ENCODE measurements at places on chromosomes 4 and X. TPM values are rescaled to one million over a fixed set of nuclear protein-coding genes. Genes with fewer than 3 reads are reported as not detected.

GRCh38 chr4:24849756-24850155 lies 54.4 kb downstream of the SOD3 start:
- DNase-seq = peak; percentile 51

- peak; percentile 43 for DNase-seq
Observed at GRCh38 chrX:3815896-3816664, 102.6 kb upstream of the PRKX start.

DNA sequence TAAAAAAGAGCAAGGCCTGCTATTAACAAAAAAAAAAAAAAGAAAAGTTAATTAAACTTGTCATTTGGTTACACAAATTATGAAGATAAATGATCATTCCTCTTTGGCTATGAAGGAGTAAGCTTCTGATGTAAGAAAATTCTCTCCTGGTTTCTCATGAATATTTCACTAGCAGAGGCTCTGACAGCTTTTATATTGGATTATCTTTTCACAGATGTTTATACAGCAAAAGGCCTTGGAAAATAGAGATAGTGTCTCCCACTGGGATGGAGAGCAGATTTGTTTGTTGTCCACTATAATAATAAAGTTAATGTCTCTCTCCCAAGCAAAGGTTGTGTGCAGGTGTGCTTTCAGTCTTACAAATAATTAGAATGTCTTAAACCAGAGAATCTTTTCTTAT lies 40.7 kb upstream of the PDGFC start:
- DNase-seq = no peak

DNA sequence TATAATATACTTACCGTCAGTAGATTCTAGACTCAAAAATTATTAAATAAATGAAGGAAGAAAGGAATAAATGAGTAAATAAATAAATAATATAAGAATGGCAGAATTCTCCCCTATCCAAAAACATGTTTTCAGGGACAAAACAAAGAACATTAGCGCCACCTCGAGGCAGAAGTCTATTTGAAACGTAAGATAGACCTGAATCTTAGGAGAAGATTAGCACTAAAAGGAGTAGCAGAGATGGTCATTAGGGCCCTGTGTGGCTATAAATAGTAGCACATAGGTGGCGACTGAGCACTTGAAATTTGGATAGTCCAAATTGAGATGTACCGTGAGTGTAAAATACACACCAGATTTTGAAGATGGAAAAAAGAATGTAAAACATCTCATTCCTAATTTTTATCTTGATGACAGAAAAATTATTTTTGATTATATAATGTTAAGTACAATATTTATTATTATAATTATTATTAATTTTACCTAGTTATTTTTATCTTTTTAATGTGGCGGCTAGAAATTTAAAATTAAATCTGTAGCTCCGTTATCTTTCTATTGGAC lies 24.3 kb upstream of the SRD5A3 start:
- peak; percentile 77 for DNase-seq

DNA sequence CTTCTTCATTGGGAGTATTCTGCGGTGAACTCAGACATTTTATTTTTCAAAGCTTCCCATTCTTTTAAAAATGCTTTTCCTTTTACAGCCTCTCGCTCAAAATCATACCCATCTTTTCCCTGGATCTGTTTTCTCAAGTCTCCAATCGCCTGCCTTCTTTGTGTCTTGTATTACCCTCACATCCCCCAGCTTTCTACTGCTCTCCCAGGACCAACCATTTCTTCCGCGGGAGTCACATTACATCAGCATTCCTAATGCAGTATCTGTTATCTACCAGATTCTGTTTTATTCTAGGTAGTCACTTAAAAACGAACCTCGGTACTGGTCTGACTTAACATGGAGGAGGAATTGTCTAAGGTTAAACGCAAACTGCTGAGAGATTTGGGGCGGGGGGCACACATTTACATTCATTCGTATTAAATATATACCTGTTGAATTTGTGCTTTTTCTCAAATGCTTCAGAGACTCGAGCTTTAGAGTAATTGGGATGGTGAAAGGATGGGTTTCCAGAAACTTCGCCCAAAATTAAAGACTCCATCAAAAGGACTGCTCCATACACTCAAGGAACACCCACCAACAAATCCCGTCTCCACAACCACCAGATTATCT lies 493 bp upstream of the UCHL1 start:
- peak; percentile 35 for DNase-seq

- DNase-seq = no peak
Observed at GRCh38 chr4:31458813-31459212, 738.6 kb downstream of the PCDH7 start.

DNA sequence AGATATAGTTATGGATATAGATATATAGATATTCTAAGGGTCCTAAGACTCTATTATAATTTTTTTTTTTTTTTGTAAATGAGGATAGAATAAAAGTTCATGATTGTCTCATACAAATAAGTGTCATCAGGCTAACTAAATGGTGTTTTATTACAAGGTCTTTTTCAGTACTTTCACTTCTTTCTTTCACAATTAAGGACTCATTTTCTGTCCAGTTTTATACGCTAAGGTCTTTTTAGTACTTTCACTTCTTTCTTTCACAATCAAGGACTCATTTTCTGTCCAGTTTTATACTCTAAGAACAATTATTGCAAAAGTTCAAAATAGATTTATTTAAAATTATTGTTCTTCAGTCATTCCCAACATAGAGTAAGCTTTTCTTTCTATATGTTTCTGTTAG lies 32.7 kb downstream of the RUFY3 start:
- no peak for DNase-seq

DNA sequence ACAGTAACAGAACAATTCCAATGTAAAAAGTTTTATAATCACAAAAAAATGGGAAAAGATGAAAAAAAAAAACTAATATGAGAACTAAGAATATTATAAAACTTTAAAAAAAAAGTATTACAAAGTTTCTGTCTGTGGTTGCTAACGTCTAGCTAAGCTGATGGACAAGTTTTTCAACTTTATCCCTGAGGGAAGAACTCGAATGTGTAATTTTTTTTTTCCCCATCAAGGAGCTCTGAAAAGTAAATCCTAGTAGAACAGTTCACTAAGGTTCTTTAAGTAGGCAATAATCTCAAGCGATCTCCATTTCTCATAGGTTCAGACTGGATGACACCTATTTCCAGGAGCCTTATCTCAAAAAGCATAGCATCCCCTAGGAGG lies 14.2 kb downstream of the ADGRA3 start:
- DNase-seq = no peak

DNA sequence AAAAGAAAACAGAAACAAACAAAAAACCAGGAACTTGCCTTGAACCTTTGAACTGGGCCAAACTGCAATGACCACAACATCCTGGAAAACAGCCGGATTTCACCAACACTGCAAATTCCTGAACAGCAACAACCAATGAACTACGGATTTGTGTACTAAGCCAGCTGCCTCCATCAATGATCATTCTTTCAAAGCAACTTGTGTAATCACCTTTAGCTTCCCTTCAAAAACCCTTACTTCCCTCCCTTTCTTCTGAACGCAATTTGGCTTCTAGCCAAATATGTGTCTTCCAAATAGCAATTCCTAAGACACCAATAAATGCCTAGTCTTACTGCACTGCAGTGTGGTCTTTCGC lies 98.5 kb upstream of the FAM47C start:
- peak; percentile 21 for DNase-seq

DNA sequence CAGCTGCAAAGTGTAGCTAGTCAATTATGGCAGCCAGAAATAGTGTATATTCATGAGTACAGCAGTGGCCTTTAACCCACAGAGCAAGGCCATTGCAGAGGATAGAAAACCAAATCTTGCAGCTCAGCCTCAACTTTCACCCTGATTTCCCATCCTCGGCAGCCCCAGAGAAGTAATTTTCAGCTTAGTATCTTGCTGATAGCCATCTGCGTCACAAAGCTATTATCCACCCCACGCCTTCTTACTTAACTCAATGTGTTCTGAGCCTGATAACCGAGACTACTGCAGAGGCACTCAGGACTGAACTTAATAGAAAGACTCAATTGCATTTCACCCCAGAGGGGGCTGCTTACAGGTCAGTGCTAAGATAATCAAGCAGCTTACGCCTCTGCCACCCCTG lies 174.5 kb upstream of the MAOA start:
- DNase-seq = peak; percentile 23

GRCh38 chr4:95833711-95834194 lies 6.1 kb upstream of the PDHA2 start:
- peak; percentile 60 for DNase-seq

DNA sequence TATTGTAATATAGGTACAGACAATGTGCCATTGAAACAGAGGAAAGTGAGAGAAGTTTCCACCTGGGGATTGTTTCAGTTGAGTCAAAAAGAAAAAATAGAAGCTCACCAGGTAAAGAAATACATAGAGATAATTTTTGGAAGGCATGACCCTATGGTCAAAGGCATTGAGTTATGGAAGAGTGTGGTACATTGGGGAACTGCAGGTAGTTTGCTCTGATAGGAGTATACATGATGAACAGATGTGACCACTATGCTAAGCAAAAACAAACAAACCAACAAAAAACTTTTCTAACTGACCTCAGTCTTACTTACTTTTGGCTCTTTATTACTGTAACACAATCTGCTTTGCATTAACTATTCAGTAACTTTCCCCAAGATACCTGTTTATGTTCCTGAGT lies 85.9 kb downstream of the UGT8 start:
- DNase-seq = no peak

GRCh38 chr4:140595065-140595464 lies 26.3 kb upstream of the UCP1 start:
- DNase-seq = no peak

GRCh38 chr4:17230727-17231126 lies 281.2 kb downstream of the QDPR start:
- DNase-seq = no peak

DNA sequence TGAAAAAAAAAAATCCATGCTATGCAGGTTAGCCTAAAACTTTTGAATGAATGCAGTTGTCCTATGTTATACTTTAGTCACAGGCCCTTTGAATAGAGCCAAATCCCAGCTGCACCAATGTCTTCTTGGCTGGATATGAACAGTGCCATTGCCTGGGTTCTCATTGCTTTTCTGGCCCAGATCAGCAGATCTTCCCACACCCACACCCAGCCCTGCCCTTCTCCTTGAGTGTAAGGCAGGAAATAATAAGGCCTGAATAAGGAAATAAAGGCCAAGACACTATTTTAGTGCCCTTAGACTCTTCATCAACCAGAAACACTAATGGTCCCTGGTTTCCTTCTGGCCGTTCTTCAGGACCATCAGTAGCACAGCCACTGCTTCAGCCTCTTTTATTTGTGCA lies 66.6 kb downstream of the USP38 start:
- DNase-seq = no peak

- no peak for DNase-seq
Observed at GRCh38 chr4:178165251-178165950, 723.2 kb upstream of the AGA start.

- DNase-seq = no peak
Observed at GRCh38 chr4:184744236-184744635, 10.3 kb upstream of the CENPU start.

GRCh38 chr4:26061248-26061986 lies 147.4 kb downstream of the SMIM20 start:
- no peak for DNase-seq

DNA sequence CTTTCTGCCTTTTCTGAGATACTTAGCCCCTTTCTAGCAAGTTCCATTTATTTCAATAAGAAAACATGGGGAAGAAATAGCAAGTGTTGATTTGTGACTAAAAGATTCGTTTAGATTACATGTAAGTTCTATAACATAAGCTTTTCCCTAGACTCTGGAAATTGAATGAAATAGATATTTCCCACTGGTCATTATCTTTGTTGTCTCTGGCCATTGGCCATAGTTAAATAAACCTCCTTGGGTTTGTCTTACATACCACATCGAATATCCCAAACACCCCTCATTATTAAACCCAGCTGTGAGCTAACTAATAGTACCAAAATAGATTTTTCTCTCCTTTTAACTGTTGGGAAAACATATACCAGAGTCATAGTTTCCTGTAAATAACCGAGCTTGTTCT lies 534.8 kb downstream of the IQCM start:
- DNase-seq = no peak

DNA sequence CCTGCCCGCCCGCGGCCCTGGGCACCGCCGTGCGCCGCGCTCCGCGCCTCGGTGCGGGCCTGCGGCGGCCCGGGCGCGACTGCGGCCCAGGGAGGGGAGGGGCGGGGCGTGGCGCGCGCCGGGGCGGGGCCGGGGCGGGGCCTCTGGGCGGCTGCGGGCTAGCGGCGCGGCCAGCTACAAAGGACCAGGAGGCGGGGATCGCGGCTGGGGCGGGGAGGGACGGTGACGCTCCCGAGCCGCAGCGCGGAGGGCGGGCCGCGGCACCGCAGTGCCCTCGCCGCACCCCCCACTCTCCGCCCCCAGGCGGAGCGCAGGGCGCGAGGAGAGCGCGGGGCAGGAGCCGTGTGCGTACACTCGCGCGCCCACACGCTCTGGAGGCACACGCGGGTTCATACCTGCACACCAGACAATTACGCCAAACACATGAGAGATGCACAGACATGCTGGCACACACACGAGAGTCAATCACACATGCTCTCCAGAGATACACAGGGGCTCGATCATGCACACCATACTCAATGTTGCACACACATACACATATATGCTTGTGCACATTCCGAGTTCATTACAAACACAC lies at the start of gene CRMP1:
Gene CRMP1, minus strand, starts transcription at position 83 of the 577 bp plus-strand sequence. CDS start 117 bp downstream, outside the sequence.
- no peak for DNase-seq

GRCh38 chrX:12896935-12897334 lies 9.5 kb upstream of the TLR8 start:
- no peak for DNase-seq

- DNase-seq = no peak
Observed at GRCh38 chr4:120132935-120133334, 66.3 kb upstream of the MAD2L1 start.

DNA sequence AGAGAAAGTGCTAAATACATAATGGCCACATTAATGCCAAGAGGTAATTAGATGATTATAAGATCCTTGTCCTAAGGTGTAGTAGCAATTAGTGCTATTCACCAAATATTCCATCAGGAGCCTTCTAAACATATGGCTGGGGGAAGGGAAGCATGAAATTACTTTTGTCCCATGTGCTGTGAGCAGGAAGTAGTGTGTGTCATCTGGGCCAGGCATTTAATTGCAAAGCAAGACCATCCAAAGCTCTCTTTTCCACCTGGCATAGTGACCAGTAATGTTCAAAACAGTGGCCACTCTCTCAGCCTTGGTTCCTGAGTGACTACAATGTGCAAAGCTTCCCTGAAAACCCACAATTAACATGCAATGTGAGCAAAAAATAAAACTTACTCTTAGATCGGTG lies 144.2 kb upstream of the FAM241A start:
- no peak for DNase-seq

GRCh38 chrX:9462456-9462855 lies 2.4 kb upstream of the TBL1X start:
- no peak for DNase-seq

GRCh38 chr4:96170198-96170597 lies 330.3 kb downstream of the PDHA2 start:
- no peak for DNase-seq

- DNase-seq = peak; percentile 22
Observed at GRCh38 chr4:179415037-179415846, 1973.0 kb upstream of the AGA start.

- no peak for DNase-seq
Observed at GRCh38 chr4:25172961-25173915, 13.0 kb upstream of the SEPSECS start.

CT47B1 gene
- polyA plus RNA-seq = not detected

PRDM5 gene
- polyA plus RNA-seq = 18.1 TPM

TIGD4 gene
- polyA plus RNA-seq = 2.6 TPM

CLDN34 gene
- polyA plus RNA-seq = not detected

AFP gene
- 1,318 TPM for polyA plus RNA-seq

MTNR1A gene
- polyA plus RNA-seq = 2.0 TPM

ZNF141 gene
- 40.6 TPM for polyA plus RNA-seq

TRAM1L1 gene
- polyA plus RNA-seq = 16.7 TPM

CXCR3 gene
- polyA plus RNA-seq = 0.27 TPM

MAGEC2 gene
- not detected for polyA plus RNA-seq

PCDH10 gene
- polyA plus RNA-seq = 2.2 TPM

FABP2 gene
- 0.09 TPM for polyA plus RNA-seq

C4orf36 gene
- 1.5 TPM for polyA plus RNA-seq

STPG2 gene
- polyA plus RNA-seq = 0.65 TPM

All from renal pelvis (tissue), 12 donors.